Breast epithelium (tissue), 4 donors: ENCODE measurements at places on chromosomes 7 and 10.

DNA sequence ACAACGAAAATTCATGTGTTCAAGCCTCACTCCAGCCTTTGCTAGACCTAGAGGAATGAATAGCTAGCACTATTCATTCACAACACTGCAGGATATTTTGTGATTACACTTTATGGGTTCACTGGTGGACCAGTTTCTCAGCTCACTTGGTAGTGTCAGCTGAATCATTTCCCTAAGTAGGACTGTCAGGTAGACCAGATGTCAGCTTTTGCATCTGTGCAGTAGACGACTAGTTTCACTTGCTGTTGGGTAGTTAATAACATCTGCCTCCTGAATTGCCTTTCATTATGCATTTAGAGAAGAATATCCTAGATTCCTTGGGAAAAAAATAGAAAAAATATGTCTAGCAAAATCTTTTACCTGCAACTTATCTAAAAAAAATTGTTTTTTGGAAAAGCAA lies 296.4 kb downstream of the ADARB2 start:
- DNase-seq = no peak

DNA sequence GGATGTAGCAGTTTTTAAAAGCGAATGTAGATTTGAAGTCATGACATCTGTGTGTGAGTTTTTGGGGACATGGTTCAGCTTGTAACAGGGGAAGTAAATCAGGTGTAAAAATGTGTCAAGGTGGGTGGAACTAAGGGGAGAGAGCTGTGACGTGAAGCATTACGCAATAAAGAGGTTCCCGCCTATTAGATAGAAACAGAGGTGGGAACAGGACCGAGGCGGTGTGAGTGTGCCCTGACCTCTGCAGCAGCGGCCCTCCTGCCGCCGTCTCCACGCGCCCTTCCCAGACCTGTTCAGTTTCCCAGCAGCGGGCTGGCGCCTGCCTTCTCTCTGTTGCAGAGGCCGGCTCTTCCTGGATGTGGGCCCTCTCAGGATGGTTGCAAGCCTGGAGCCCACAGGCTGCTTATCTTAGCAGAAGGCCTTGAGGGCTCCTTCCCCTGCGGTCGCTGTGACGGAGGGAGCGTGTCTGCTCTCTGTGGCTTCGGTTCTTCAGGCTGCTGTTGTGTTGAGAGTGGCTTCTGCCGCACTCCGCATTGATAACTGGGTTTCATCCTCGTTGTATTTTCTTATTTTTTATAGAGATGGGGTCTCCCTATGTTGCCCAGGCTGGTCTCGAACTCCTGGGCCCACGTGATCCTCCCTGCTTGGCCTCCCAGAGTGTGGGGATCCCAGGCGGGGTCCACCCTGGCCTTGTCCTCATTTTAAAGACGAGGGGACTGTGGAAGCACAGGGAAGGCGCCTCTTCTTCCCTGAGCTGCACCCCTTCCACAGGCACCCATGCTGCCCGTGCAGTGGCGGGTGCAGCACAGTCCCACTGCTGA lies 65.0 kb downstream of the DNAJB6 start:
- no peak for DNase-seq

- DNase-seq = no peak
Observed at GRCh38 chr7:48180981-48181380, 9.7 kb downstream of the ABCA13 start.

DNA sequence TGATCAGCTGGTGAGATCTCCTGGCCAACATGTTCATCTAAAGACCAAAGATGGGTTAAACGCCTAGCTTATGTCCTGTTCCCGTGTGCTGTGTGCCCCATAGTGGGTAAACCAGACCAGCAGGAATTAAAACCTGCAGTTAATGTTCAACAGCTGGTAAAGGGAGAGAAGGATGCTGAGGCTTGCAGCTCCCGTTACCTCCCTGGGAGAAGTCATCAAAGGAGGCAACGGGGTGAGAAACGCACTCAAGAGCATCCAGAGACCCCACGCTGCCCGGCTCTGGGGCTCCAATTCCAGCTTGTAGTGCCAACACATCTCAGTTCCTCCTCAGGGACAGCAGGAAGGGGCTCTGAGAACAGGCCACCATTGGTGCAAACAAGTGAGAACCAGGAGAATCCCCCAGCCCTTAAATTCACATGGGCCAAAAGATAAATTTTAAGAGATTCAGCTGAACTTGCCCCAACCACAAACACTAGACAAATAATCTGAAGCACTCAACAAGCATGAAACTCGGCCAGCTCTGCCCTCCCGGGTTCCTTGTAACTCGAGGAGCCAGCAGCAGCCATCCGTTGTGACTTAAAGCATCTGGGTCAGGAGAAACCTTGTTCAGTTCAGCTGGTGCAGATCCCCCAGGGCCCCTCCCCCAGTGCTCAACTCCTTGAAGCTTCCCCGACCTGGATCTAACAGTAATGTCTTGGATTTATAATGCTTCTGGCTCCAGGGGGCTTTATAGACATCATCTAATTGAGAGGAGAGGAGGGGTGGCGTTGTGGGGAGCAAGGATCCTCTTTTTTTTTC lies 29.4 kb downstream of the FAM241B start:
- no peak for DNase-seq

- no peak for DNase-seq
Observed at GRCh38 chr7:149307775-149308501, 45.9 kb downstream of the ZNF783 start.

GRCh38 chr10:70381471-70382421 lies 679 bp downstream of the LRRC20 start:
- DNase-seq = no peak

- no peak for DNase-seq
Observed at GRCh38 chr10:99329554-99330346, 594 bp downstream of the CNNM1 start.

DNA sequence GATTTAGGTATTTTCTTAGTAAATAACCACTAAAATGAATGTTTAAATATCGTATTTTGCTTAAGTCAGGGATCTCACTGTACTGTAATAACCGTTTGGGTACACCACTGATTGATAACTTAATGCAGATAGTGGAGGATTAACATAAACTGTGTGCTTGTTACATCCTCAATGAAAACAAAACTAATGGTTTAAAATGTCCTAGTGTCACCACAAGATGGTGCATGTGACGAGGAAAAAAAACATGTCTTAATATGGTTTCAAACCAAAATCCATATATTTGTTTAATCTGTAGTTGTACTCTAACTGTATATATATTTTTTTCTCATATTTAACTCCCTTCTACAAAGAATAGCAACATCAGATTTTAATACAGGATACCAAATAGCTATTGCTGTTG lies 19.2 kb downstream of the ARMC10 start:
- no peak for DNase-seq

DNA sequence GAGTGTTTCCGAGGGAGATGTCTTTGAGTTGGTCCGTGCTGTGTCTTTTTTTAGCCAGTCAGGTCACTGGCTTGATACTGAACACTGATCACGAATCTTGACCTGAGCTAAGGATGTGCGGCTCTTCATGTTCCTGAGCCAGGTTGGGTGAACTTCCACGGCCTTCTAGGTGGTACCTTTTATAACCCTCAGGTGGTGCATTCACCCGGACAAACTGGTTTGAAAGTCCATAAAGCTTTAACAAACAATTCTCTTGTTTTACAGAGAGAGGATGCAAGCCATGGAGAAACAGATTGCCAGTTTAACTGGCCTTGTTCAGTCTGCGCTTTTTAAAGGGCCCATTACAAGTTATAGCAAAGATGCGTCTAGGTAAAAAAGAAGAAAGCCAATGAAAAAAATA lies 229.5 kb downstream of the ARHGAP21 start:
- no peak for DNase-seq

GRCh38 chr7:44244282-44244681 lies 43.5 kb downstream of the YKT6 start:
- no peak for DNase-seq

- no peak for DNase-seq
Observed at GRCh38 chr10:120646159-120646732, 189.2 kb downstream of the PLPP4 start.
